ENCODE measurements at places on chromosomes 12 and 14.

GRCh38 chr12:119005085-119005484 is 23.7 kb downstream of the SRRM4 start:
- DNase-seq, result no peak

DNA sequence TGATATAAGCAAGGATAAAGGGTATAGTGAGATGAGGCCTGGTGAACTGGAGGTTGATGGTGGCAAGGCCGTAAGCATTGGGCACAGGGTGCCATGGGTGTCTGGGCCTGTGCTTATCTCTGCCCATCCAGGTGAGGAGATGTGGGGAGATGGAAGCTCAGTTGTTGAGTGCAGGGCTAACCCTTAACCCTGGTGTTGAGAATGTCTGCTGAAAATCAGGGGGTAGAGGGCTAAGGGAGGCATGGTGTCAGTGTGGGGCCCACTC is 86.1 kb downstream of the SYNE2 start:
- DNase-seq, result no peak

DNA sequence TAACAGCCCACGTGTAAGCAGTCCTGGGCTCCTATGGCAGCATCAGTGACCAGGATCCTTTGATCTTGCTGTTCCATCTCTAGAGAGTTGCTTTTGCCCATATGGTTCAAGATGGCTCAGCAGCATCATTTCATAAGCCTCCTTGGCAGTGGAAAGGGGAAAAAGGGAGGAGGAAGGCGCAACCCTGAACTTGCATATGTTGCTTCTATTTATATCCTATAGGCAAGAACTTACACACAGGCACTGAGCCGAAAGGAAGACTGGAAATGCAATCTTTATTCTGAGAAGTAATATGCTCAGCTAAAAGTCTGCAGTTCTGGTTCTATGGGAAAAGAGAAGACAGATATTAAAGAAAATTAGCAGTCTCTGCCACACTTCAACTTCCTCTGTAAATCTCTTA is 167.7 kb upstream of the PLXNC1 start:
- DNase-seq, result peak; percentile 75

GRCh38 chr12:98275131-98275475 is 240.3 kb upstream of the TMPO start:
- no peak for DNase-seq

GRCh38 chr14:99838639-99839134 is 45.5 kb downstream of the EML1 start:
- DNase-seq, result no peak

- DNase-seq, result peak; percentile 91
Observed at GRCh38 chr12:100554608-100555077, 18.8 kb upstream of the GAS2L3 start.

DNA sequence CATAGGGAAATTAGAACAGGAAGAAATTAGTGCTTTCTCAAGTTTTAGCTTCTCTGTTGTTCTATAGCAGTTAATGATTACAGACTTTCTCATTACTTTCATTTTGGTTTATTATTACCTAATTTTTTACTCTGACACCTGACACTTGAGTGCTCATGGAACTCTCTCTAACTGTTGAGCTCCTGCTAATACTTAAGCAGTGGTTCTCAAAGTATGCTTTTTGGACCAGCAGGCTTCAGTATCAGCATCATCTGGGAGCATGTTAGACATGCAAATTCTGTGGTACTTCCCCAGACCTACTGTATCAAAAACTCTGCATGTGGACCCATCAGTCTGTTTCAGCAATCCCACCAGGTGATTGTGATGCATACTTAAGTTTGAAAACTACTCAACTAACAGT is 235.3 kb downstream of the CCDC91 start:
- DNase-seq, result no peak

- DNase-seq, result peak; percentile 69
Observed at GRCh38 chr14:103871596-103872480, 24.5 kb upstream of the PPP1R13B start.

- DNase-seq, result no peak
Observed at GRCh38 chr12:68178184-68178583, 18.6 kb upstream of the IFNG start.

DNA sequence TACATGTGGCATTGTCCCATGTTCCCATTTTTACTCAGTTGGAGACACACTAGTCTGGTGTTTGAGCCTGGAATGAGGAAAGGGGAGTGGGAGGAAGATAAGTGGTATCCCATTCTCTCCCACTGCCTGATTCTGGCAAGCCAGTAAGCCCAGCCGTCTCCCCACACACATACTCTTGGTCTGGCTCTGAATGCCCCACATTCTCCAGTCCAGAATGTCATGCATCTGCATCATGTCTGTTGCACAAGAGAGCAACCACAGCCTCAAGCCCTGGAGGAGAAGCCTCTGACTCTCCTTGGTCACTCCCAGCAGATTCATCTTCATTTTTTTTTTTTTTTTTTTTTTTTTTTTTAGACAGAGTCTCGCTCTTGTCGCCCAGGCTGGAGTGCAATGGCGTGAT is 48.0 kb downstream of the DRAM1 start:
- no peak for DNase-seq

DNA sequence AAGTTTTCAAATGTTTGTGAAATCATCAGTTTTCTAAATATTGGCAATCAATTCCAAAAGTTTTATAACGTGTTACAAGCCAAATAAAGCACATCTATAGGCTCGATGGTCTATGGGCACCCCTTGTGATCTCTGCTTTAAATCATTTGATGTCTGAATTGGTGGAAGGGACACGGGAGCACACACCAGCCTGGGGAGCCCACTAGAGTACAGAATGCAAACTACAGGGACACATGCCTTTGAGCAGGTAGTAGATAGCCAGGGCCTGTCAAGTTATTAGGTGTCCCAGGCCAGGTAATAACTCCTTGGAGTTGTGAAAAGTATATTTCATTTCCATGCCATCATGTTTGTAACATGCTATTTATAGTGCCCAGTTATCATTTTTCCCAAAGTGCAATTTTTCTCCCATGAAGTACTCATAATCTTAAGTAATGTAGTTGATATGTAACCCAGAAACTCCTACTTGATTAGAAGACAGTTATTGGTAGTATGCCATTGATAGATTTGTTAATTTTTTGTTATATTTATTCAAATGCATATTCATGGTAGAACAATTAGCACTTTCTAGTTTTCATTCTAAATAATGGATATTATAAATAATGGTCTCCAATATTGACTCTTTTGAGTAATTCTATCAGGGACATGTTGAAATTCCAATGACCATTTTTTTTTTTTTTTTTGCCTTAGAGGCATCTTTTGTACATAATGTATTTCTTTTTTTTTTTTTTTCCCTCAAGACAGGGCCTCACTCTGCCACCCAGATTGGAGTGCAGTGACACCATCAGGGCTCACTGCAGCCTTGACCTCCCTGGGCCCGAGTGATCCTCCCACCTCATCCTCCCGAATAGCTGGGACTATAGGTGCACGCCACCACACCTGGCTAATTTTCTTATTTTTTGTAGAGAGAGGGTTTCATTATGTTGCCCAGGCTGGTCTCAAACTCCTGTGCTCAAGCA is 96.9 kb upstream of the FGD4 start:
- peak; percentile 43 for DNase-seq

DNA sequence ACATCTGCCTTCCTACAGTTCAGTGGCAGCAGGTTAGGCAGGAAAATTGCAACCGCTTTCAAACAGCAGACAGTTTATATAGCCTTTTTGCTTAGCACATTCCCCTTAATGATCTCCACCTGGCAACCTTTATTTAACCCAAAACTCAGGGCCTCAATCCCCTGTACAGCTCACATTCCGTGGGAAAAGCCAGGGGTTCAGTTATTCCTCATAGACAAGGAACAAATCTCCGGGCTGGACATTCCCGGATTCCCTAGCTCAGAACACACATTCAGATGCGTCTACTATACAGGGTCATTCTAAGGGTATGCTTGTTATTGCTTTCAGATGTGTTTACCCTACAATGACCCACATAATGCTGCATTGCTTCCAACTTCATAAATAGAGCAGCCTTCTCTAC is 73.8 kb upstream of the DCN start:
- DNase-seq, result peak; percentile 82

DNA sequence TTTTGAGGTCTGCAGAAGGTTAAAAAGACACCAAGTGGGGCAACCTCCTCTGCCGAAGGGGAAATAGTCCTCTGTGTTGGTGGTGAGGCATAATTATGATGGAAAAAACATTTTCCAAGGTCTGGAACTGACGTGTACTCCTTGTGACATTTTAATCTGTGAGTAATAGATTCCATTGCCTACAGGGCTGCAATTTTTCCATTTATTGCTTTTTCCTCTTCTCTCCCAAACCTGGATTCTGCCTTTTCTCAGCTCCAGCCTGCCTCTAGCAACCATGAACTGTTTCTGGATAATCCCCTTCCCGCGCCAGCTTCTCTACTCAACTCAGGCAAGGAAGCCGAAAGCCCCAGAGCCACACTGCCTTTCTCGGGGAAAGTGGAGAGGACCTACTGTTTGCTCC is 230.1 kb upstream of the PLXNC1 start:
- DNase-seq, result peak; percentile 17

GRCh38 chr12:106303202-106303820 is 778 bp downstream of the TCP11L2 start:
- DNase-seq, result peak; percentile 94

DNA sequence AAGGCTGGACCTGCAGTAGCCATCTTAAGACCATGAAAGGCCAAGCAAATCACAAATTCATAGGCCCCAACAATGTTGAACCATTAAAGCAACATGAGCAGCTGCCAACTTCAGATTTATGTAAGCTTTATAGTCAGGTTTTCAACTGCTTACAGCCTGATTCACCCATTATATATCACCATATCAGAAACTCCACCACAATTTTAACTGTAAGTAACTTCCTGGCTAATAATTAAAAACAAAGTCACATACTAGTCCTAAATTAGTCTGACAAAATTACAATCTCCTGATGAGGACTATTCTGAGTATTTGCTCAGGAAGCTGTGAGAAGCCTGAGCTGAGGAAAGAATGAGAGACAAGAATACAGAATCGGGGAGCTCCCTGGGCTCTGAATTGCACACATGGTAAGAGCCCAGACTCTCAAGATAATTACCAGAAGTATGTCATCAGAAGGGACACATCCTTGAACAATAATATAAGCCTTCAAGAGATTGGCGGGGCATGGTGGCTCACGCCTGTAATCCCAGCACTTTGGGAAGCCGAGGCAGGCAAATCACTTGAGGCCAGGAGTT is 55.1 kb downstream of the NUMB start:
- DNase-seq, result no peak

- DNase-seq, result no peak
Observed at GRCh38 chr12:76259106-76259505, 89.1 kb downstream of the BBS10 start.

DNA sequence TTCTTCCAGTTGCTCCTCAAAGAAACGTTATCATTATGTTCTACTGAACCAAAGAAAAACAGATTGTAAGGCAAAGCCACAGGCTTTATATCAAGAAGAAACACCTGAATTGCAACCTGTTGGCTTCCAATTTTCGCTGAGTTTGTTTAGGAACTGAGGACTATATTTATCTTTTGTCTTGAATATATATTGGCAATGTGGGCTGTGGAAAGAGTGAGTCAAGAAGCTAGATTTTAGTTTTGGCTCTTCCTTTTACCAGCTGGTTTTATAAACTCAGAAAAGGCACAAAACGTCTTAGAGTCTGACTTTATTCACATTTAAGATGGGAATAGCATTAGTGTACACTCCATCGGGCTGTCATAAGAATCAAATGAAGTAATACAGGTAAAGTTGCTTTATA is 10.4 kb upstream of the PTHLH start:
- no peak for DNase-seq

GRCh38 chr12:120012067-120012621 is 23.1 kb downstream of the BICDL1 start:
- DNase-seq, result no peak

GRCh38 chr14:63654346-63654745 is 12.7 kb upstream of the WDR89 start:
- DNase-seq, result no peak

GRCh38 chr14:35938770-35939169 is 112.6 kb downstream of the BRMS1L start:
- DNase-seq, result no peak

DNA sequence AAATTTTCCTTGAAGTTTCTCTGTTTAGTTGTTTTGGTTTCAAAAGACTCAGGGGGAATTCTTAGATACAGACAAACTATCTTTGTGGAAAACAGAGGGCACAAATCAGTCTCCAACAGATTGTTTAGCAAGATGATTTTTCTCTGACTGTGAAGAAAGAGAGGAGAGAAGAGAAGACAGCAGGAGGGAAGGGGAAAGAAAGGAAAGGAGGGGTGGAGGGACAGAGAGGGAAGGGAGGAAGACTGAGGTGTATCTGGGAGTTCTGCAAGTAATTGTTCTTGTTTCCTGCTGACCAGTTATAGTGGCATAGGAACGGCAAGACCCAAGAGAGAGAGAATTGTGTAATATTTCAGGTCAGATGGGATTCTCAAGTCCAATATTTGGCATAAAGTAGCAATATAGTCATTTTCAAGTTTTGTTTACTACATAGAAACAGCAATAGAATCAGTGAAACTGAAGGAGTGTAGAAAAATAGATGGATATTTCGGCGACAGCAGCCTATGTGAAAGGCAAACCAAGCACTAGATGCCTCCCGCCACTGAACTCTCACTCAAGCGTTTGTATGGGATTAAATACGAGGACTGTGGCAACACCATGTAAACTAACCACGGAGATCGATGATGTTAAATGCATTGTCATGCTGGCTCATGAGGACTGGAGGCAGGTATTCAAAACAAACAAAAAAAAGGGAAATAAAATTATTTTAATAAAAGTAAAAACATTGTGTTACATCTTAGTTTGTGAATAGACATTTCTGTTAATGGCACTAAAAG is 342.5 kb downstream of the SLC16A7 start:
- no peak for DNase-seq

GRCh38 chr12:120820884-120821510 is 83.2 kb downstream of the SPPL3 start:
- DNase-seq, result no peak

- DNase-seq, result peak; percentile 19
Observed at GRCh38 chr14:86450085-86450484, 920.1 kb downstream of the FLRT2 start.

GRCh38 chr14:105355850-105356604 is 41.5 kb downstream of the PACS2 start:
- DNase-seq, result no peak

- peak; percentile 44 for DNase-seq
Observed at GRCh38 chr14:100850841-100851585, 25.1 kb downstream of the MEG3 start.

- DNase-seq, result no peak
Observed at GRCh38 chr12:5440978-5441377, 9.1 kb downstream of the NTF3 start.

GRCh38 chr12:92242907-92243306 is 97.3 kb upstream of the BTG1 start:
- peak; percentile 79 for DNase-seq

GRCh38 chr12:130219929-130220705 is 57.9 kb downstream of the FZD10 start:
- no peak for DNase-seq

GRCh38 chr12:12681061-12681765 is 14.8 kb downstream of the GPR19 start:
- no peak for DNase-seq

DNA sequence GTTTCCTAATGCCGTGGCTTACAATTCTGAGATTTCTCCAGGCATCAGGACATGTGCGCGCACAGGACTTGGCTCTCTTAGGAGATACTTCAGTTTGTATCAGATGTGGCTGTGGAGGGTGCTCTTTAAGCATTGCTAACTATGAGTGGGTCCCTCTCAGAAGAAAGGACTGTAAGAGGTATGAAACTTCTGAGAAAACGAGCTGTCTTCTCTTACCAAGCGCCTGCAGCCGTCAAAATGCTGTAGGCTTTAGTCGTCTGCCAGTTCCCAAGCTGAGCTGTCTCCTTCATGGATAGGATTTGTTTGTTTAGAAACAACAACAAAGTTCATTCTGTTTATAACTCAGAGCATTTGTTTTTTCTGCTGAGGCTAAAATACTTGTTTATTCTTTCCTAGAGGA is 16.1 kb upstream of the MANSC4 start:
- no peak for DNase-seq

GRCh38 chr12:124509300-124509675 is 58.1 kb downstream of the NCOR2 start:
- DNase-seq, result no peak
